Left hindlimb (tissue), 1 donor: ENCODE measurements at places on chromosomes 5 and 9.

- DNase-seq, result no peak
Measured at GRCh38 chr5:119439140-119439631, 13.1 kb upstream of the HSD17B4 start.

GRCh38 chr5:156892223-156892622 is 42.1 kb downstream of the PPP1R2B start:
- DNase-seq, result no peak

- DNase-seq, result peak; percentile 46
Measured at GRCh38 chr9:93116072-93116961, 17.7 kb downstream of the NINJ1 start.

- DNase-seq, result peak; percentile 24
Measured at GRCh38 chr5:149773291-149774095, 43.4 kb downstream of the PPARGC1B start.

DNA sequence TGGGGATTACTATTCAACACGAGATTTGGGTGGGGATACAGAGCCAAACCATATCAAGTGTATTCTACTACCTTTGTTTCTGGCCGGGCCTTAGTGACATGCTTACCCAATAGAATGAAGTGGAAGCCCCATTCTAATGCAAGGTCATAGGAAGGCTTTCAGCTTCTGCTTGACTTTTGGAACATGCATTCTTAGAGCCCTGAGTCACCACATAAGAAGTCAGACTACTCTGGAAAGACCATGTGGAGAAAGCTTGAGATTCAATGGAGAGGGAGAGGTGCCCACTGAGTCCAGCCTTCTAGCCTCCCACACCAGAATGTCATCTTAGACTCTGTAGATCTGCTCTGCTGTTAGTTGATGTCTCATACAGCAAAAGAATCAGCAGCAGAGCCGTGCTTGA is 155.7 kb upstream of the FBN2 start:
- DNase-seq, result no peak

DNA sequence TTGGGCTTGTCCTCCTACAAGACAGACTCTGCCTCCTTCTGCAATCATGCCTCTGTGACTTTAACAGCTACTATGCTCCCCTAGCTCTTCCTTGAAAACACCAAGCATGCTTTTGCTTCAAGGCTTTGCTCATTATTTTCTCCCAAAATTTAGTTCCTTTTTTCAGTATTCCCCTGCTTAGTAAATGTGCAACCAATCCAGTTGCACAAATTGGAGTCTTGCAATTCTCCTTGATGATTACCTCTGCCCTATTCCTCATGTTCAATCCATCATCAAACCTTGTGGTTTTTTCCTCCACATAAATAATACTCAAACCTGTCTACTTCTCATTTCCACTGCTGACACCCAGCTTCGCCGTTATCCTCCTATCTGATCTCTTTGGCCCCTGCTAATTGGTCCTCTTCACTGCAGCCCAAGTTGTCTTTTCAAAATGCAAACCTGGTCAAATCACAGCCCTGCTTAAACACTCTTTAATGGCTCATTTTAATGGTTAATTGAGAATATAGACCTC is 296.3 kb downstream of the CWC27 start:
- DNase-seq, result no peak

- no peak for DNase-seq
Measured at GRCh38 chr5:143760131-143760505, 51.8 kb upstream of the HMHB1 start.

DNA sequence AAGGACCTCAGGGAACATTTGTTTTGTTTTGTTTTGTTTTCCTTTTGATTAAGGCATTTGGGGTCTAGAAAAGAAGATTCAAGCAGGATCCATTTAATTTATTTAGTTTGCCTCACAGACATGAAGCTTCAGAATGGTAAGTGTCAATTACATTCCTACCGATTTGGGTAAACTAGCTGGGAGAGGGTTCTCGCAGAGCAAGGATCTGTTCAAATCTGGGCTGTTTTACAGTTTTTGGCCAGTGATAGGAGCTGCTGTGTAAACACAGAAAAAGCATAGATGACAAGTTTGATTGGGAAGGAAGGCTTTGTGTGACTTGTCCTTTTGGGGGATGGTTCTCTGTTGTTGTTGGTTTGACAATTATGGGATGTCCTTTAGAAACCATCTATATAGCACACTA is 470.3 kb upstream of the WWC1 start:
- no peak for DNase-seq

DNA sequence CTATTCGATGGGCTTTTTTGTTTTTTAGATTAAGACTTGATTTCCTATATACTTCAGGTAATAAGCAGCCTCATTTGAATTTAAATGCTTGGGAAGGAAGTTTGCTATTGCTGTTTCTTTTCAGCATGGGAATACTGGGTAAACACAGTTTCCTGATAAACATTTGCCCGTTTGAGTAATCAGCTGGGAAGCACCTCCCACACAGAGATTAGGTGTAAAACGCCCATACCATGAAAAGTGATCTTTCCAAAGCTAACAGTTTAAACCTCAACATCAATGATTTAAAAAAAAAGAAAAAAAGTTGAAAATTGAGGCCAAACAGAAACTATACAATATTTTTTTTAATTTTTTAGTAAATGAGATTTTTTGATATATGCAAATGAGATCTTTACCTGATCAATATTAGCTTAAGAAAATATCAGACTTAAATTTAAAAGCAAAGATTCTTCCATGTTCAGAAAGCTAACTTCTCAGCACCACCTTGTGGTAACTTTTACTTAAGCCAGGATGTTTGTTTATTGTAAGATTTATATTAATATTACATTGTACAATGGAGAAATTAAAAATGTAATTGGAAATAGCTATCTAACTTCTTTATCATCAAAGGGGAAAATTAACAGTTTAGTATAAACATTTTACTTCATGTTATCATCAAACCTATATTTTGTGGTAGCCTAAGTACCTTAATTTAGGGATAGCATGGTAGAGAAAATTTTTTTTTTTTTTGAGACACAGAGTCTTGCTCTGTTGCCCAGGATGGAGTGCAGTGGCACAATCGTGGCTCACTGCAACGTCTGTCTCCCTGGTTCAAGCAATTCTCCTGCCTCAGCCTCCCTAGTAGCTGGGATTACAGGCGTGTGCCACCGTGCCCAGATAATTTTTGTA is 39.8 kb downstream of the F2RL2 start:
- no peak for DNase-seq

- DNase-seq, result peak; percentile 92
Measured at GRCh38 chr9:124658165-124659017, 112.7 kb downstream of the NR6A1 start.

DNA sequence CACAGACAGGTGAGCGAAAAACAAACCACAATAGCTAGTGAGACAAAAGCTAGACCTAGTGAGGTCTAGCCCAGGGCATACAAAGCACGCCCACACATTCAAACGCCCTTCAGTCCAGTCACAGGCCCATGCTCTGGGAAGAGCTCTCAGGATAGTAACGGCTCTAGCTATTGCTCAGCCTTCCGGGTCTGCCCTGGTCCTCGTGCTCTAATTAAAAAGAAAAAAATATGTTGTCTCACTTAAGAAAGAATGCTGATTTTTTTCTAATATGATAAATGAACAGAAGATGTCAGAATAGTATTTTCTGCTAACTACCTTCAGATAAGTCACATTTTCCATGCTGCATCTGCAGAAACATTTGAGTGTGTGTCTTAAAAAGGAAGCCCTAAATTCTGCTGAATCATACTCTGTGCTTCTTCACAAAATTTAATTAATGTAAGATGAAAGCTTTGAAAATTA is 94.5 kb downstream of the PLPP1 start:
- no peak for DNase-seq

- no peak for DNase-seq
Measured at GRCh38 chr5:1965925-1966324, 83.2 kb upstream of the IRX4 start.

- peak; percentile 31 for DNase-seq
Measured at GRCh38 chr5:69188811-69189161, 597 bp upstream of the CENPH start.

DNA sequence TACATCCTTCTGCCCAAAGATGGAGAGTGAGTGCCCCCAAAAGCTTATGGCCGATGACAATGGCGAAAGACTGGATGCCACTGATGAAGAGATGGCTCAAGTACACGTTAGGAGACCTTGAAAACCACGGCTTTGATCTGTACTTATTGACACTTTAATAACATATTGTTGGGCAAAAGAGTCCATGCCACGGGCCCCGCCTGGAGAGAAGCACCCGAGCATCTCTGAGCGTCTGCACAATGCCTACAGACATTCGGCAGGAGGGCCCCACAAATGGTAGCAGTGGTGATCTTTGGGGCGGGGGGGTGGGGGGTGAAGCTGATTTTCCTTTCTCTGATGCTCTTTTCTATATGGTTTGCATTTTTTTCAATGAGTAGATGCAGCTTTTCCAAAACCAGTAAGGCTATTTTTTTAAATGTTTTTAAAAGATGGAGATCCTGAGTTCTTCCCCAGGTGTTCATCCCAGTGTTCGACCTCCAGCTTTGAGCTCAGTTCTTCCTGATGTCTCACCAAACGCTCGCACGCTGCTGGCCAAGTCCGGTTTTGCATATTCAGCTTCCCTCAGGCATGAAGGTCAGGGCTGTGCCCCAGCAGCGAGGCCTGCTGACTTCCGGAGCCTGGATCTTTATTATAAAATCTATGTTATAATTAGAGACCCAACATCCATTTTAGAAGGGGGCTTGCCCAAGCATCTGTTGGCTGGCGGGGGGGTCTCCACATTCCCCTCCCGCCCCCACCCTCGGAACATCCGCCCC is 34.3 kb upstream of the BARHL1 start:
- no peak for DNase-seq

DNA sequence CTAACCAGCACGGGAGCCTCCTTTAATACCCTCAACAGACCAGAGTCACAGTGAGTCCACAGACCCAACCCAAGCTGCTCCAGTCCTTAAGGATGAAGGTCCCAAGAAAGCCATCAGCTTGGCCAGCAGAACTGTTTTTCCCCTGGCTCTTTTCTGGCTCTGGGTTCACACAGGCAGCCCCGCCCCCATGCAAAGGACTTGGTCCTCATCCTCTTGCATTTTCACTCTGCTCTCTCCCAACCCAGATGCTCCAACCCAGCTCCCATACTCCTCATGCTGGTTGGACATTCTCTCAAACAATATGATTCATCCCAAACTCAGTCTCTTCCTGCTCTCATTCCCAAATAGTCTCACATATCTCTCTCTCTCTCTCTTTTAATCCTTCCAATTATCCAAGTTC is 74.2 kb upstream of the SPOCK1 start:
- DNase-seq, result no peak

DNA sequence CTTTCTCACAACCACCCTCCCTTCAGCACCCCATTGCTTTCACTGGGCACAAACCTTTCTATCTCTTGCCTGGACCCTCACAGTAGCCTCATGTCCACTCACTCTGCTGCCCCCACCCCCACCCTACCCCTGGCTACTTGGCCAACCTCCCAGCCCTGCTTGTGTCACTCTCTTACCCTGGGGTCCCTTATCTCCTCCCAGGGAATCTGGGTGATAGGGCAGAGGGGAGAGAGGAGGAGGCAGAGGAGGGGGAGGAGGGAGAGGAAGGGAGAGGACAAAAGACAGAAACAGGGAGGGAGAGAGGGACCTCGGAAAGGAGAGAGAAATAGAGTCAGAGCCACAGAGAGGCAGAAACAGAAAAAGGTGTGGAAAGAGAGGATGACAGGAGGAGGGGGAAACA is 25.0 kb upstream of the KIF12 start:
- no peak for DNase-seq

DNA sequence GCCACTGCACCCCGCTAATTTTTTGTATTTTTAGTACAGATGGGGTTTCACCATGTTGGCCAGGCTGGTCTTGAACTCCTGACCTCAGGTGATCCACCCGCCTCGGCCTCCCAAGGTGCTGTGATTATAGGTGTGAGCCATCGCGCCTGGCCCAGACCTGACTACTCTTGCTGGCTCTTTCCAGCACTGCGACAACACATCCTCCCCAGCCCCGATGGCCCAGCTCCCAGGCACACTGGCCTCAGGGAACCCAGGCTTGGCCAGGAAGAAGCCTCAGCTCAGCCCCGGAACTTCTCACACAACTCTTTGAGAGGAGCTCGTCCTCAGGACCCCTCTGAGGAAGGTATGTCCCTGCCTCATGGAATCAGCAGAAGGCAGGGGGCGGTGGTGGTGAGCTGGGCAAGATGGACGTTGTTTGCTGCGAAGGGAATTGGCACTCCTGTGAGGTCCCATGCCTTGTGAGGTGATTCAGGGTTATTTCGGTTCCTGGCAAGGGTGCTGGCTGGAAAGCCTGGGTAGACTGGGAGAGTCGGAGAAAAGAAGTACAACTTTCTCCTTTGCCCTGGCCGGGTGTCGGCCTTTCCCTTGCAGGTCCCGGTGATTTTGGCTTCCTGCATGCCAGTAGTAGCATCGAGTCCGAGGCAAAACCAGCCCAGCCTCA is 5.9 kb downstream of the DELE1 start:
- no peak for DNase-seq

DNA sequence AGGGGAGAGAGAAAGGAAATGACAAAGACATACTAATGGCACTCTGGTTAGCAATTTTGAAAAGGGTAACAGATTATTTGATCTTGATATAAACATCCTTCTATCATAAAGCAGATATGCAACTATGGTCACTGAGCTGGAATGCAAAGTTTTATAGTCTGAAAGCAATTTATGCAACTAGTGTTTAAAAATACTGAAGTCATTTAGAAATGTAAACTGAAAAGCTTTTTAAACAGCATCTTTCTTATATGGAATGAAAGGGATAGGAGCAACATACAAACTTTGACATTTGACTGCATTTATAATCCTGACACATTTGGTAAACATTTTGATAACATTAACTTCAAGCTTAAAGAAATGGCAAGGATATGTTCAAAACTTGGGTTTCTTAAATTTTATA is 28.7 kb upstream of the ADAMTS19 start:
- DNase-seq, result no peak

- DNase-seq, result no peak
Measured at GRCh38 chr9:132990781-132991180, 12.3 kb downstream of the GFI1B start.

GRCh38 chr9:22307013-22307711 is 139.5 kb upstream of the DMRTA1 start:
- no peak for DNase-seq

GRCh38 chr5:133247881-133248624 is 196.2 kb downstream of the HSPA4 start:
- DNase-seq, result peak; percentile 75

GRCh38 chr5:17370651-17371050 is 127.4 kb upstream of the TAF11L2 start:
- no peak for DNase-seq
